Germinal center (tissue), 1 donor: ENCODE measurements at places on chromosomes 1 and 21.

DNA sequence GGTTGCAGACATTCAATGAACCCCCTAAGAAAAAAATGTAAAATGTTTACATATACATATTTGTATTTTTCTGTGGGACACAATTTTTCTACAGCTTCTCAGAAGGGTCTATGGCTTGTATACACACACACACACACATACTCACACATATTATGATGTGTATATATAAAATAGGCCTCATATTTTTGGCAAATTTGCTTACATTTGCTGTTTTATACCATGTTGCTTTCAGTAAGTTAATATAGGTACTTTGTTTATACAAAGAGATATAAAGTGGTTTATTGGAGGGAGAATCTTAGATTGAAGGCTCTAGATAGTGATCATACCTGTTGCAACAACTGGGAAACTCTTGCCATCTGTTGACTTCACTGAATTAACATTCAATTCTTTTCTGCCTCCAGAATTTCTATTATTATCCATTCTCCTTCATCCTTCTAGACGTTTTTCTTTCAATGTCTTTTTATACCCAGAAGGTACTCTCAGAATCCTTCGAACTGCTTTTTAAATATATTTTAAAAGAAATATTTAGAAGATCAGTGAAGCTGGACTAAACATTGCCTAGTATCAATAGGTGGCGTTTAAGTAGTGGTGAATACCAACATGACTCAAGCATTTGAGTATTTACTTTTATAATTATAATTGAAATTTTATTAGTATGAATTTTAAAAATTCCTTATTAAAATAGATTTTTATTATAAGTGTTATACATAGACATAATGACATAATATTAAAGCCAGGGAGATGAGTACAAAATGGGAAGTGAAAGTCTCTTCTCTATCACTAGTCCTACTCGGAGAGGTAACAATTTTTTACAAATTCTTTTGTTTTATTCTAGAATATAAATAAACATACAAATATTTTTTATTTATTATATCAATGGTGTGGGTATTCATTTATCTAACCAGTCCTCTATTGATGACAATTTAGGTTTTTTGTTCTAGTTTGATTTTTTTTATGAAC, 10.2 kb downstream of the CD55 start:
- peak; percentile 19 for DNase-seq

DNA sequence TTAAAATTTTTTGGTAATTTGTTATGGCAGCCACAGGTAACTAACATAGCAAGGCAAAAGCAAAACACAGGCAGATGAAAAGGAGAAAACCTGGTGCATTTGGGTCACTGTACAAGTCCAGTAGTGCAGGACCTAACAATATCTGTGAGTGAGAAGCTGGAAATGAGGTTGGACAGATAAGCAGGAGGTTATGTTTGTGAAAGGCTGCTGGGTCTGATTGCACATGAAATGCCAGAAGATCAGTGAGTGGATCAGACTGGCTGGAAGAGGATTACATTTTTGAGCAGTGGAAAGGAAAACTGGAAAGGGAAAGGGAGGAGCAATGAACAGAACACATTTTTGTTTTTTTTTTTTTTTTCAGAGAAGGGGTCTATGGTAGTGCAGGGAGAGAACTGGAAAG, 73.6 kb downstream of the CYYR1 start:
- no peak for DNase-seq

GRCh38 chr1:18285538-18285924, 177.9 kb downstream of the IGSF21 start:
- no peak for DNase-seq

- DNase-seq, result no peak
Measured at GRCh38 chr1:47875831-47876586, 121.2 kb downstream of the TRABD2B start.

DNA sequence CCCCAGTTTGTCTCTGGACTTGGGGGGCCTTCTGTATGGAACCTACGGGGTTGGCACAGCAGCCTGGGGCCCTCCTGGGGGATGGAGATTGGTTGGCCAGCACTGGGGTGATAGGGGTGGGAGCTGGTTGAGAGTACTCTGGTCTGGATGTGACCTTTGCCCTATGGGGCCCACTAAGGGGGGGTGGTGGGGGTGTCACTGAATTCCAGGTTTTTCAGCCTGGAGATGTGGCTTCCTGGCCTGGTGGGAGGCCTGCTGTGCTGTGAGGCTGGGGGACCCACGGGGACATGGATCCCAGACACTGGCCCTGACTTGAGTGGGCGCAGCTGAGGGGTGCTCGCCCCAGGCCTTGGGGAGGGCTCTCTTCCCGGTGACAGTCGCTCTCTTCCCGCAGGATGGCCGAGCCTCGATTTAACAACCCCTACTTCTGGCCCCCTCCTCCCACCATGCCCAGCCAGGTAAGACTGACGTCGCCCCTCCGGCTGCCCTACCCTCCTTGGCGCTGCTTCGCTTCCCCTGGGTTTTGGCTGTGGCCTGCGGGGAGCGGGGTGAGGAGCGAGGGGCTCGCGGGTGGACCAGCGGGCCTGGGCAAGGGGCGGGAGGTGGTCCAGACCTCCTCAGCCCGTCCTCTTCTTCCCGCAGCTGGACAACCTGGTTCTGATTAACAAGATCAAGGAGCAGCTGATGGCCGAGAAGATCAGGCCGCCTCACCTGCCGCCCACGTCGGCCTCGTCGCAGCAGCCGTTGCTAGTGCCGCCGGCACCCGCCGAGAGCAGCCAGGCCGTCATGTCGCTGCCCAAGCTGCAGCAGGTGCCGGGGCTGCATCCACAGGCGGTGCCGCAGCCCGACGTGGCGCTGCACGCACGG, 19.6 kb downstream of the ZNF362 start:
- DNase-seq, result no peak

DNA sequence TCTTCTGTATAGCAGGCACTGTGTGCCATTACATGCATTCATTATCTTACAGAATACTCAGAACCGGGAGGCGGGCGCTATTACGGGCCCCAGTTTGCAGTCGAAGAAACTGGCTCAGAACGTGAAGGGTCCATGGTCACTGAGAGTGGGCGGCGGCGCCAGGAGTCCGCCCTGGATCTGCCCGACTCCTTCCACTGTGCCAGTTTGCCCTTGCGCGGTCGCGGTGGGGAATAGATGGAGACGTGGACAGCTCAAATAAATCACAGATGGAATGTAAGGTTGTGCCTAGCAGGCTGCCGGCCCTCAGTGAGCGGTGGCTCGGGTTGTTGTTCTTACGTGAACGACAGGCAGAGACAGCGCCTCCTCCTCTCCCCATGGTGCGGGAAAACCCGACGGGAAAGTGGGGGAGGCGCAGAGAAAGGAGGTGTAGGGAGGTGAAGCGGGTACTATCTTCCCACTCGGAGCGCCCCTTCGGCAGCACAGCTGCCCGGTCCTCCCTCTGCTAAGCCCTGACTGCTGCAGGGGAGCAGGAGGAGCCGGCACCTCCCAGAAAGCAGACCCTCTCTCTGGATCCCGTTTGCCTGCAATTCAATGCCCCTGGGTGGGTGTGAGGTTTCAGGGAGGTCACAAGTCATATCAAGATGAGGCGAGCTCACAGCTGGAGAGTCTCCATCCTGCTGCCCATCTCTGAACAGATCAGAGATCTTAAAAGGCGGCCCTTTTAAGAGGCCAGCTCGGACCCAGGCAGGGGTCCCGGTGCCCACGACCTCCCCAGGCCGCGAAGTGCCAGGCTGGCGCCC, 1.1 kb downstream of the COL9A2 start:
- DNase-seq, result peak; percentile 47

DNA sequence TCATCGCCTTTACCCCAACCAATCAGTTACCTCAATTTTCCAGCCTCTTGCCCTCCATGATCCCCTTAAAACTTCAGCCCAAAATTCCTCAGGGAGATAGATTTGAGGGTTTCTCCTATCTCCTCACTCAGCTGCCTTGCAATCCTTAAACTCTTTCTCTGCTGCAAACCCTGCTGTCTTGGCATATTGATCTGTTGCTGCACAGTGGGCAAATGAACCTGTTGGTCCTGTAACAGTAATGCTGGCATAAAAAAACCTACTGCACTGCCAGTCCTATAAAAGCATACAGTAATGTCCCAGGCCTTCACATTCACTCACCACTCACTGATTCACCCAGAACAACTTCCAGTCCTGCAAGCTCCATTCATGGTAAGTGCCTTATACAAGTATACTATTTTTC, 5.1 kb upstream of the TEDDM1 start:
- no peak for DNase-seq

DNA sequence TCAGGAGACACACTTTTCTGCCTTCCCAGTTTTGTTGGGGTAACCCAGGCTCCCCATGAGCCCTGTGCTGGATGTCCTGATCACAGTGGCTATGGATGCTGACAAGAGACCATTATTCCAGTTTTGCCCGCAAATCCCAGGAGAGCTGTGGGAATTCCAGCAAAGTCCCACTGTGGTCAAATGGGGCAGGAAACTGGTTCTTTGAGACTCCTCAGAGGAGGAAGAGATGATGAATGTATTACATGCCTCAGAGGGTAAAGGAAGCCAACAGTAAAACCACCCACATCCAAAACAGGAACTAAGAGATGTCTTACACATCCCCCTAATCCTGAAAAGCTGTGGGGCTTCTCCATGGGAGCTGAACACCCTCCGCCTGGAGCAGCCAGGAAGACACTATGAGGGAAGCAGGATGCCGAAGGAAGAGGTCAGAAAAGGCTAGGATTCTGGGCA, 12.8 kb upstream of the MPZL1 start:
- DNase-seq, result peak; percentile 41

DNA sequence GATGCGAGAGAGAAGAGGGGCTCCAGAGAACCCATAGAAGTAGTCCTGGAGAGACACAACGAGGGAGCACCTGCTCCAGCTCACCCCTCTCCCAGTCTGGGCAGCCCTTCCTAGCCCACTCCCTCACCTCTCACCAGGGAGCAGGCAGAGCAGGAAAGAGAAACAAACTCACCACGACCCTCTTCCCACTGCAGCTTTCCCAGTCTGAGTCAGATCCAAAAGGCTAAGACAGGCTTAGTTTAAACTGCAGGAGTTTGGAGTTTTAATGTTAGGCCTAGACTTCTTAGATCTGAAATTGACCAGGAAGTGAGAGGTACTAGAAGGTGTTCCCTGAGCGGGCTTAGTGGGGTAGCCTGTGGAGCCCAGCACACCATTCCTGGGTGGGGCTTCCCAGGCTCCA, 29.6 kb downstream of the SLC1A7 start:
- DNase-seq, result no peak

DNA sequence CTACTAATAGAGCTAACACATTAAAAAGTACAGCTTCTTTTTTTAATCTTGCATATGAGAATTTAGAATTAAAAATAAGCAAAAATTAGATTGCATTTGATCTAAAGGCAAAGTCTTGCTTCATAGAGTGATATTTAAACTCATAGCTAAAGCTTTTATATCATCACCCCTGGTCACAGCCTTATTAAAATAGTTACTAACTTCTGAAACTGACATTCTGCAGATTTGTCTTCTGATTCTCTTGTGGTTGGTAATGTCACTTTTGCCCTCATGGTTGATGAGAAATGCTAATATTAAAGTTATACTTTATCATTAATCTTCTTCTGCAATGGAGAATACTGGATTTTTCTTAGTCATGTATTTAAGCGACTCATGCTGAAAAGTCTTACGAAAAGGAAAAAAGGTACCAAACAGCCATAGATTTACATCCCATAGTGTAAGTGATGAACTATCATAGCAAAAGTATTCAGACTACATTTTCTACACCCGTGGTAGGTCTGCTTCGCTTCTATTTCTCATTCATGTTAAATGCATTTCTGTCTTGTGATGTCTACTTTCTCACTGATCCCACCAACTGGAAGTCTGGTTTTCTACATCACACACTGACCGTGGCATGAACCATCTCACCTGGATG, 330.5 kb upstream of the B3GALT2 start:
- DNase-seq, result no peak

DNA sequence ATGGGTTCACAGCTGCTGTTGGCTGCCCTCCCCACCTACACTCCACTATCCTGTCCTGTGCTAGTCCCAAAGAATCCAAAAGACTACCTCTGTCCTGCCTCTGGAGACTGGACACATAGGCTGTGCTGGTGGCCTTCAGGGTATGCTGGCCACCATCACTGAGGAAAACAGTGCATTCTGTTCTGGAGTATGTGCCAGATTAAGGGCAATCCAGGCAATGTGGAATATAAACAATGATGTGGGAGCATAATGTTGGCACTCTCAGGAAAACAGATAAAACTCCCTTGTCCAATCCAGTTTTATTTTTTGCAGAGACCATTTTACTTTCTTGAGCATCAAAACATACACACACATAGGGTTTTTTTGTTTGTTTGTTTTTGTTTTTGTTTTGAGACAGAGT, 94.3 kb downstream of the GLUL start:
- no peak for DNase-seq

DNA sequence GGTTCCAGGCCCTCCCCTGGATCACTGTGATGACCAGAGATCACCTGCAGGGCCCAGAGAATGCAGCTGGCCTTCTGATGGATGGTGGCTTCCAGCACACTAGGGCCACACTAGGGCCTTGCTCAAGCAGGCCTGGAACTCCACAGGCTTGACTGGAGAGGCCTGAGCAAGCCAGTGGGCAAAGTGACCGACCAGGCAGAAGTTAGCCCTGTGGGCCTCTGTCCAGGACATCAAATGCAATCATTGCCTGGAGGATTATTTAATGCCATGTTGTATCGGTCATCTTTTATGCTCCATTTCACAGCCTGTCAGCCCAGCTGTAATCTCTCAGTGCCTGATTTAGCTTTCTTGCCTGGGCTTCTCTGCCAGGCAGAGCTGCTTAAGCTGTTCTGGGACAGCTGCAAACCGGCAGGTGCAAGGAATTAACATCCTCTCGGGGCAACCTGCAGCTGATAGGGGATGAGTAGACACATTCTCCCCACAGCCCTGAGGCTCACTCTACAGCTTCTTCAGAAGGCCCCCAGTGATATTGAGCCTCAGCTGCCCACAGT, 17.7 kb downstream of the NENF start:
- no peak for DNase-seq

- no peak for DNase-seq
Measured at GRCh38 chr1:59383963-59384362, 87.1 kb downstream of the FGGY start.

DNA sequence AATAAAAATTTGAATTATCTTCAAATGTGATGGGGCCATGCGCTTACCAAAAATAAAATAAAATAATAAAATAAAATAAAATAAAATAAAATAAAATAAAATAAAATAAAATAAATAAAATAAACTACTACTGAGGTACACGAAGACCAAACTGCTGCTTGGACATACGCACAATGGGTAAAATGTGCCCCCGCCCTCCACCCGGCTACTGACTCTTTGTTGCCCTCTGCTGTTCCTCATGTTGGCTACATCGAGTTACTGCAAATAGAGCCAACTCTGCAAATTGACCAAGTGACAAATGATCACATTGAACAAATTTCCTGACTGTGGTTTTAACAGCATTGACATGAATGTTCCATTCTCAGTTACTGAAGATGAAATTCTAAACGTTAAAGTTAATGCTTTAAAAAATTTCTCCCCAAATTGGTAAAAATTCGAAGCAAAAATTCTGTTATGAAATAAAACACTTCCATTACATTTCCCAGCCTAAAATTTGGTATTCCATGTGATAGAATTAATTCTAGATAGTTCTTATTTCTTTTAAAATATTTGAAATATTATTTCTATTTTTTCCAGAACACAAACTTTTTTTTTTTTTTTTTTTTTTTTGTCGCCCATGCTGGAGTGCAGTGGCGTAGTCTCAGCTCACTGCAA, 18.8 kb upstream of the MAP1LC3C start:
- DNase-seq, result peak; percentile 62

GRCh38 chr1:184889902-184890301, 84.4 kb downstream of the NIBAN1 start:
- DNase-seq, result no peak

- DNase-seq, result no peak
Measured at GRCh38 chr1:61341426-61341825, 259.1 kb downstream of the NFIA start.
